ENCODE measurements at places on chromosomes 1 and 21. TPM values are rescaled to one million over a fixed set of nuclear protein-coding genes. Genes with fewer than 3 reads are reported as not detected.

GRCh38 chr1:198776602-198777029, 137.8 kb downstream of the PTPRC start:
- DNase-seq = no peak

DNA sequence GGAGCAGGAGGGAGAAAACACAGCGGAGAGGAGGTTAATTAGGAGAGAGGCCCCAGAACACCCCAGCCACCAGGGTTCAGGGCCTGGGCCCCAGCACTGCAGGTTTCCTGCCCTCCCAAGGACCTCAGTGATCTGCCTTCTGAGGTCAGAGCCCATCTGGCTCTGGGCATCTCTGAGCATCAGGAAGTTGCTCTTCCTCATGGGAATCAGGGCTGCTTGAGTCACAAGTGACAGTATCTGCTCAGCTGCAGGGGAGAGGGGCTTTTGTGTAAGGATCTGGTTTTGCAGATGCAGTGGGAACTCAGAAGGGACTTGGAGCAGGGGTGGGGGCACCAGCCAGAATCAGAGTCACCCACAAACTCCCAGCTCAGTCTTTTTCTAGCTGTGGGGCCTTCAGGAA, 472.1 kb downstream of the PTPRU start:
- DNase-seq = no peak

DNA sequence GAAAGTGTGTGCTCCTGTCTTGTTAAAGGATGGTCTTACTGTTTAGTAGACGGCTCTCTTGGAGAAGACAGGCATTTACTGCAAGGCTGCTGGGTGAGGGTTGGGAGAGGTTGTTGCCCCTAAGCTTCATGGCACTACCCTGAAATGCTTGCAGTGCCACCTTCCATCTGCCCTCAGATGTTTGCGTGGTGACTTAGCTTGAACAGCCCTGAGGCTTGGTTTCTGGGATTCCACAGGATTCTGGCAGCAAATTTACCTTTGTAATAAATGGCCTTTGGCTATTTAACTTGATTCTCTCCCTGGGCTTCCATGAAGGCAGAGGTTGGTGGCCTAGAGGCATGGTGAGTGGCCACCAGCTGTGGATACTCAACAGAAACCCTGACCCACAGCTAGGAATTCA, 11.6 kb downstream of the MTARC1 start:
- DNase-seq = no peak

Gene PTGER3
- 47.3 TPM for polyA plus RNA-seq

DNA sequence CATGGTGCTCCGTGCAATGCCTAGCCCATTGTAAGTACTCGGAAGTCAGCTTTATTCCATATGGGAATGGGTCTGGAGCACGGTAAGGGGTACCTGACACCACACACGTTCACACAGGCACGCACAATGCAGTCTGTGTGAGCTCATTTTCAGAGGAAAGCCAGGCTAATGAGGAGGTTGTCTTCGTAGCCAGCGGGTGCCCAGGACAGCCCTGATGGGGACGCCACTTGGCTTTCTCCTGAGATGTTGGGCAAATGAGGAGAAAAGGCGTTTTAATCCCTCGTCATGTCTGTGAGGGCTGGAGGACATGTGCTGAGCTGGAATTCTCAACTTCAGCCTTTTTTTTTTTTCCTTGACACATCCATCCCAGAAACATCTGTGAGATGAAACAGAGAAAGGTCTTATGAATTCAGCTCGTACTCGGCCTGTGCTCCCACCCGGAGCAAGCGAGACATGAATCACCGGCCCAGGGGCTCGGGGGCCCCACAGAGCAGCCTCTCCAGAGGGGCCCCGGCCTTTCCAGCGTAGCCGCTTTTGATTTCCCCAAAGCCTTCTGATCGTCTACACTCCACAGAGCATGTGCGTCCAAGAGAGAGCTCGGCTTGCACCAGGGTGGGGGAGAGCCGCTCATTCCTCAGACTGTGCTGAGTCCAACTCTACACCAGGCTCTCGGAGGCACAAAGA, 125.1 kb downstream of the EPHB2 start:
- DNase-seq = no peak

Gene ALPL
- 41.4 TPM for polyA plus RNA-seq

GRCh38 chr1:88472298-88472697, 211.8 kb upstream of the PKN2 start:
- no peak for DNase-seq

GRCh38 chr1:239555350-239555749, 169.0 kb downstream of the CHRM3 start:
- no peak for DNase-seq

DNA sequence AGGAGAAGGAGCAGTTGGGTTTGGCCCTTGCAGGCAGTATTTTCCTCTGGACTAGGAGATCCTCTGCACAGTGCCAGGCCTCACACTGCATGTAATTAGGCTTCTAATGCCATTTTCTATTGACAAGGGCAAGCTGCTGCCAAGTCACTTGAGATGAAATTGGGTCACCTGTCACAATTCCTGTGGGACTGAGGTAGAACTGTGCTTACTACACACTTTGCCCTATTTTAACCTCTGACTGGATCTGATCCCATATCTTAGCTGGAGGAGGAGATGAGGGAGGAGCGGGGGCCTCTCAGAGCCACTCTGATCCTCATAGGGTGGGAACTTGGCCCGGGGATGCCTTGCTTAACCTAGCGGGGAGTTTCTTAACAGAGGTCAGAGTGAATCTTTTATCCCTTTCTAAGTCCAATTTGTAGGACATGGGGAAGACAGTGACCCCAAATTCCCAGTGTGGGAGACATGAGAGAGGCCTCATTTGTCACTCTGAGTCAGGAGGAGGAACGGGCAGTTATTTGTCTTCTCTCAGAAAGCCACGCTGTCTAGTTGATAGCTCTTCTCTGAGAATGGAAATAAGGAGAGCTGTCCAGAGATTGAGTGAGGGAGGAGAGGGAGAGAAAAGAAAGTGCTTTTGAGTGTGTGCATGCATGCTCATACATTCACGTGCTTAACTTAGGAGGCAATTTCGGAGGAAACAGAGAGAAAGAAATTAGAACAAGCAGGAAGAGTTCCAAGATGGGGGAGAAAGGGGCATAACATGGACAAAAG, 121.3 kb downstream of the CACNA1E start:
- DNase-seq = no peak

Gene CHIT1
- polyA plus RNA-seq = 0.41 TPM

GRCh38 chr21:34771512-34772028, 102.8 kb downstream of the CLIC6 start:
- no peak for DNase-seq

DNA sequence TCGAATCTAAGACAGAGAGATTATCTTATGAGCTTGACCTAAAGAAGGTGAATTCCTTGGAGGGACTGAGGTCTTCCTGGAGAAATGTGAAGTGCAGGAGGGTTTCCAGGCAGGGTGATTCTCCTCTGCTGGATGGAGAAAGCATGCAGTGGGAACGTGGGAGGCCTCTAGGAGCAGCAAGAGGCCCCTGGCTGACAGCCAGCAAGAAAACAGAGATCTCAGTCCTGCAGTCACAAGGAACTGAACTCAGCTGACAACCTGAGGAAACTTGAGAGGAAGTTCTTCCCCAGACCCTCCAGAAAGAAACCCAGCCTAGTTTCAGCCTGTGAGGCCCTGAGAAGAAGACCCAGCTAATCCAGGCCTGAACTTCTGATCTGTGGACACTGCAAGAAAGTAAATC, 345.9 kb downstream of the FAM72C start:
- DNase-seq = no peak

Data from renal cortex interstitium (tissue), 15 donors.